Effector memory CD4-positive, alpha-beta T cell (primary cell): ENCODE measurements at places on chromosomes 13 and 19.

DNA sequence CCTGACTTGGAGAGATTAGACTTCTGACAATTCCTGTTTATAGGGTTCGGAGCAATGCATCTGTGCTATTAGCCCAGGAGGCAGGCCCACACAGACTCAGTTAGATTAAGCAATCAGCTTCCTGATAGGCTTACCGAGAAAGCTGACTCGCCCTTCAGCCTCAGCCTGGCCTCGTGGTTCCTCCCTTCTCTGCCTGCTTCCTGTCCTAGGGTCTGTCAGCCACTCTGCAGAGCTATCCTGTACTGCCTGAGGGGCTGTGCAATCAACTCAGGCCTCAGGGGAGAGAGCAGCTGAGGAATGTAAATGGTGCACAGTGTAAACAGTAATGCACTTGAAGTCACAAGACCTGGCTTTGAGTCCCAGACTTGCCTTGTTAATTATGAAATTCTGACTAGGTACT lies 30.7 kb downstream of the HTR2A start:
- DNase-seq = no peak

DNA sequence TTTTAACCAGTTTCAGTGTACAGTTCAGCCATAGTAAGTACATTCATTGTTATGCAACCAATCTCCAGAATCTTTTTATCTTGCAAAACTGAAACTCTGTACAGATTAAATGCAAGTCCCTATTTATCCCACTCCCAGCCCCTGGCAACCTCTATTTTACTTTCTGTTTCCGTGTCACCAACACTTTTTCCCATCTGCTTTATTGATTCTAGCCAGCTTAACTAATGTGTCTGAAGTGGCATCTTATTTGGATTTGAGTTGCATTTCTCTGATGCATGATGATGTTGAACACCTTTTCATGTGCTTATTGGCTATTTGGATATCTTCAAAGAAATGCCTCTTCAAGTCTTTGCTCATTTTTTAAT lies 18.9 kb downstream of the SPATA13 start:
- no peak for DNase-seq

DNA sequence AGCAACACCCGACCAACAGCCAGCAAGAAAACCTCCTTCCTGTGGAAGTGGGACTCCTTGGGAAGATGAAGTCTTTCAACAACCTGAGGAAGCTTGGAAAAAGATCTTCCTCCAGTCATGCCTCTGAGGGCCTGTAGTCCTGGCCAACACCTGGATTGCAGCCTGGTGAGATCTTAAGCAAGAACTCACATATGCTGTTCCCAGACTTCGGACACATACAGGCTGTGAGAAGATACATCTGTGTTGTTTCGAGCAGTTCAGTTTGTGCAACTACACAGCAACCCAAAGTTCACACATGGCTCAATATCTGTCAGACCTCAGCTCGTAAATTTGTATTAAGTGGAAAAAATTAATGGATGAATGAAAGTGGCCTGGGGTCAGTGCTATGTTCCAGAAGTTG lies 65.1 kb upstream of the UBAC2 start:
- no peak for DNase-seq

DNA sequence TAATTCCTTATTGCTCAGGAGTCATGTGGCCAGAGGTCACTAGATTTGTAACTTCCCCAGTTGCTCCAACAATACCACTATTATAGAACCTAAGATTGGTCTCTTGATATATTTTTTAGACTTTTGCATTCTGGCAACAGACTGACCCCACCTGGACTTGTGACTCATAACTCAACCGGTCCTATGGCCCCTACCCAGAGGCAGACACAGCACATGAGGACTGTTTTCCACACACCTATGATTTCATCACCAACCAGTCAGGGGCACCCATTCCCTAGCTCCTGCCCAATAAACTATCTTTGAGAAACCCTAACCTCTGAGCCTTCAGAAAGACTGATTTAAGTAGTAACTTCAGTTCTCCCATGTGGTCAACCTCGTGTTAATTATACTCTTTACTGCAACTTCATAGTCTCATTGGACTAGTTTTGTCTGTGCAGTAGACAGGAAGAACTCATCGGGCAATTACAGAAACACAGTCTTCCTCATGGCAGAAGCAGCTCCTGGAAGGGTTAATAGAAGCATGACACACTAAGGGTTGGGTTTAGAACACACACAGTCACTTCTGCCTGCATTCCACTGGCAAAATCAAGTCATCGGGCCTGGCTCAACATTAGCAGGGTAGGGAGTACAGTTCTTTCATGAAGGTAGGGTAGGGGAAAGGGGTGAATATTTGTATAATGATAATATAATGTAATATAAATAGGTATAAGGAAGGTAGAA lies 251.8 kb downstream of the UQCRFS1 start:
- no peak for DNase-seq

DNA sequence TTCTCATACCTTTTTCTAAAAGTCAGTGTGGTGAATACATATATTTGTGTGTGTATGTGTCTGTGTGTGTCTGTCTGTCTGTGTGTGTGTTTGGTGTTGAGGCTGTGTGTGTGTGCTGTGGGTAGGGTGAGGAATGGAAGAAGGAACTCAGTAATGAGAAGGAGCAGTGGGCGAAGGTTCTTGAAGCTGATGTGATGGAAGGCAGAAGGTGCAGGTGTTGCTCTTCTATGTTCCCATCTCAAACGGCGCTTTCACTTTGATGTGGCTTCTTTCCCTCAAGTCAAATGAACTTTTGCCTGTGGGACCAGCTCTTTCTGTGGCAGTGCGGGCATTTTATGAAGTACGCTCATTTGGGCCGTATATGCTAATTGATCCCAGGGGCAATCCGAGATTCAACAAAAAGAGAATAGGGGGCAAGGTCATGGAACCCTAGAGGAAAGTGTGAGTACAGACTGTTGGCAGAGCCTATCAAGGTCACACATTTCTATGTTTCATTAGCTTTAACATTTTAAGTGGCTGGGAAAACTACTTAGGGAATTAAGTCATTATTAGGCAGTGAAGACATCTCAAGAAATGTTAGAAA lies 15.2 kb downstream of the BIVM start:
- no peak for DNase-seq

DNA sequence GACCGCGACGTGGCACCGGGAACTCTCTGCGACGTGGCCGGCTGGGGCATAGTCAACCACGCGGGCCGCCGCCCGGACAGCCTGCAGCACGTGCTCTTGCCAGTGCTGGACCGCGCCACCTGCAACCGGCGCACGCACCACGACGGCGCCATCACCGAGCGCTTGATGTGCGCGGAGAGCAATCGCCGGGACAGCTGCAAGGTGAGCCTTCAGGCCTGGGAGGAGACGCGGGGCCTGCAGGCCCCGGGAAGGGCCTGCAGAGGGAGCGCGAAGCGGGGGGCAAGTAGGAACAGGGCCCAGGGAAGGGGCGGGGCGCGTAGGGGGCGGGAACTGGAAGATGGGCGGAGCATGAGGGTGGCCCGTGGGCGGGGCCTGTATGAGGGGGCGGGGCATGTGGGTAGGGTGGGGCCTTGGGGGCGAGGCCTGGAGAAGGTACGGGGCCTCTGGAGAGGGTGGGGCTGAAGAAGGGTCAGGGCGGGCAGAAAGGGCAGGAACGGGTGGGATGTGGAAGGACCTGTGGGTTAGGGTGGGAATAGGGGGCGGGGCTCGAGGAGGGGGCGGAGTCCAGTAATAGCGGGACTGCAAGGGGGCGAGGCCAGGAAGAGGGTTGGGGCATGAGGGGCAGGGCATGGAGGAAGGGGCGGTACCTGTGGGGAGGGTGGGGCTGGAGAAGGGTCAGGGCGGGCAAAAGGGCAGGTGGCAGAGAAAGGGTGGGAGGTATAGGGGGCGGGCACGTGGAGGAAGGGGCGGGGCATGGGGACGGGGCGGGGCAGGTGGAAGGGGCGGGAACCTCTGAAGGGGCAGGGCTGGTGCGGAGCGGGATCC lies 2.5 kb downstream of the CFD start:
- DNase-seq = peak; percentile 64

DNA sequence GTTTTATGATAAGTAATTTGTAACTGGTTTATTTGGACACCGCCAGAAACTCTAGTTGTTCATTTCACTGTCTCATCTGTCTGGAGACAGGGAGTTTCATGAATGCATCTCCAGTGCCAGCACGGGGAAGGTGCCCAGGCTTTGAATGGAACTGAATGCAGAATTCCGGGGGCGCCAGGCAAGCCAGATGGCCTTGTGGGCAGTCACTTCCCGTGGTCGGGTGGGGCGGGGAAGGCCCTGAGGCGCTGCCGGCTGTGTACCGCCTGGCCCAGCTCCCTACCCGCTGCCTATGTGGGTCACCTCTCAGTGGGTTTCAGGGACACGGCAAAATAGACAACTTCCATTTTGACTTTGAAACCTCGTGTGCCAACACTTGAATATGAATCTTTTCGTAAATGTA lies 28.8 kb upstream of the MCF2L start:
- DNase-seq = no peak

GRCh38 chr19:50198431-50199258 lies 4.8 kb upstream of the MYH14 start:
- DNase-seq = no peak

- DNase-seq = no peak
Observed at GRCh38 chr19:5132206-5132560, 163.3 kb downstream of the KDM4B start.
